Dermis microvascular lymphatic vessel endothelial cell (primary cell): ENCODE measurements at places on chromosomes 16 and 17. TPM values are rescaled to one million over a fixed set of nuclear protein-coding genes. Genes with fewer than 3 reads are reported as not detected.

CENPX gene
- 23.5 and 38.6 TPM in 2 replicates for total RNA-seq

SLFN14 gene
- under 0.01 TPM in 1 of 2 replicates, not detected in the other for total RNA-seq

FMNL1 gene
- 2.6 and 2.9 TPM in 2 replicates for total RNA-seq

SHMT1 gene
- total RNA-seq = 11.0 and 16.7 TPM in 2 replicates

ITGB3 gene
- 149 and 223 TPM in 2 replicates for total RNA-seq

GP2 gene
- not detected in 2 replicates for total RNA-seq

CTRB1 gene
- not detected in 2 replicates for total RNA-seq

CHD9NB gene
- total RNA-seq = 0.13 and 0.39 TPM in 2 replicates

DNAAF8 gene
- 0.13 TPM in 2 replicates for total RNA-seq

DNASE1L2 gene
- total RNA-seq = 0.25 and 0.26 TPM in 2 replicates

SLFN11 gene
- total RNA-seq = 54.1 and 55.7 TPM in 2 replicates

NPIPA5 gene
- 0.64 TPM in 1 of 2 replicates, not detected in the other for total RNA-seq

ALDH3A1 gene
- under 0.01 and 0.38 TPM in 2 replicates for total RNA-seq

C17orf100 gene
- 0.13 and 0.63 TPM in 2 replicates for total RNA-seq

TRAF7 gene
- total RNA-seq = 64.6 and 88.1 TPM in 2 replicates

OTOP3 gene
- not detected in 2 replicates for total RNA-seq

KCNH6 gene
- total RNA-seq = under 0.01 TPM in 1 of 2 replicates, not detected in the other

CACNA1H gene
- total RNA-seq = under 0.01 TPM in 2 replicates

MT1G gene
- total RNA-seq = not detected in 2 replicates

HOXB1 gene
- not detected in 2 replicates for total RNA-seq
